Stimulated activated CD4-positive, alpha-beta T cell treated with anti-CD3 and anti-CD28 coated beads, Interleukin-1b, Interleukin-23, amount 100 ng/mL, for 1 hour (primary cell): ENCODE measurements at places on chromosomes 4 and X.

DNA sequence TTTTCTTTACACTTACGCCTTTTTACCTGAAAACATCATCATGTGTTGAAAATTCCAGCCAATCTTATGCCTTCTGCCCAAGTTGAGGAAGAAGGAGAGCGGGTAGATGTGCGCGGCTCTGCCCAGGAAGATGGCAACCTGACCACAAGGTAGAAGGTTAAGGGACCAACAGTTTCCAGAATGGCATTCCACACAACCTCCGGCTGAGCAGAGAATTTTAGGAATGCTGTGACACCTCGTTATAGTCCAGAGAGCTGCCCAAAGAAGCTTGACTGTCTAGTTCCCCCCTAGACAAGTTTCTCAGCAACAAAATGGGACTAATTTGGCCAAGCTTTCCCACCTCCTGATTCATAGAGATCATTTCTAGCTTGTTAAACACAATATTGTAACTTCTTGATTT lies 75.1 kb downstream of the CHST7 start:
- DNase-seq: no peak

GRCh38 chr4:13953083-13953482 lies 325.6 kb upstream of the BOD1L1 start:
- DNase-seq: no peak

DNA sequence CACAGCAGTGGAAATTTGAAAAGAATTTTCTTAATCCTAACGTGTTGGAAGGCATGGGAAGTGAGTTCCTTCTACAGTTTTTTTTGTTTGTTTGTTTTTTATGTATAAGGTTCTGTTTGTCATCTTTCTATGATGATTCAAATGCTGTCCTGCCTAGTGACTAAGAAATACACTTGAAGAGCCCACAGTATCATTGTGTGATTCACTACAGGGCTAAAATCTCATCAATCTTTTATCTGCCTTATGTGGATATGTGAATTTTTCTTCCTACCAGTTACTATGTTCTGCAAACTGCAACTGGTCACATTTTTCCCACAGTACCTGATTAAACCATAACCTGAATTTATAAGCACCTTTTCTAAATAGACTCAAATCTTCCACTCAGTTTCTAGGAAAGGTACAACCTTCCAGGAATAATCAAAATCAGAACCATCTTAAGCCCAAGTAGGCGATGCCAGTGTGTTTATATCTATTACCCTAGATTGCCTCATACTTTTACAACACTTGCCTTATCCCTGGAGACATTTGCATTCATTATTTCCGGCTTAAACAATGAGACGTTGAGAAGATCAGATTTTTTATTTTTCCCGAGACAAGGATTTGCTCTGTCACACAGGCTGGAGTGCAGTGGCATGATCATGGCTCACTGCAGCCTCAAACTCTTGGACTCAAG lies 214.6 kb upstream of the GALNT7 start:
- no peak for DNase-seq

- no peak for DNase-seq
Observed at GRCh38 chrX:125293850-125294780, 25.6 kb upstream of the TEX13C start.

DNA sequence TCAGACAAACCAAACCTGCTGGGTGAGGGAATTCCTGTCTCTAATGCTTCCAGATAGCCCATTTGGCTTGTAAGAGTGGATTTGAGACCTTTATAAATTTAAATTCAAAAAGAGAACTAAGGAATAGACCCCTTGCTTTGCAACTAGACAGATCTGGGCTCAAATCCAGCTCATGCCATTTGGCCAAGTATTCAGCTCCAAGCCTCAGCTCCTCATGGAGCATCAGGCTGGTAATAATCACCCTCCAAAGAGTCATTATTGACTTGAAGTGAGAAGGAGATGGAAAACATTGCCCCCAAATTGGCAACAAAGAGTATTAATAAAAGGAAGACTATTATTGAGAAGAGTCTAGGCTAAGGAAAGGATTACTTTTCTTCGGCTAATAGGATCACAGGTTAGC lies 134.7 kb downstream of the PDE5A start:
- DNase-seq: no peak

DNA sequence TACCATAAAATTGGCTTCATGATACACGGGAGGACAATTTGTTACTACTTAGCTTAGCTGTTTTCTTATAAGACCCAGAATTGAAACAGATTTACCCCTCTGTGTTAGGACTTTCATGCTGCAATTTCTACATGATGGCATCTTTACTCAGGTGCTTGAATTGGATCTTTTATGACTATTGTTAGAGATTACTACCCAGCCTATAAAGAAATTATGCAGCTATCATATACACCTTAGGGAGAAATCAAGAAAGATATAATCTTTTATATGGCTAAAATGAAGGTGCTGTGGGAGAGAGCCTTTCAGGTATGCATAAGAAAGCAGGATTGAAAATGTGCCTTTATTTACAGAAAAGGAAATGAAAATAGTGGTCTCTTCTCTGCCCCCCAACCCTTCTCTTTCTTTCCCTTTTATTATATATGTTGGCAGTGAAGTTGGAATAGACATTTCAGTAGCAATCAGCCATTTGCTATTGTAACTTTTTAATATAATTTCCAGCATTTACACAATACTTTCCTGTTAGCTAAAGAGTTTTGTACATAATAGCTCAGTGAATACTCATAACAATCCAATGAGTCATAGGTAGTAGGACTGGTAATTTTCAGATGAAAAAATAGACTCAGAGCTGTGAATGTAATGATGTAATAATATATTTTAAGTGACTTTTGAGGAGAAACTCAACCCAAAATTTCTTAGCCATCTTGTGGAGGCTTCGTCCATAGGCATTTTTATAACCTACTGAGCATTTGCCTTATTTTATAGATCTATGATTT lies 311.8 kb downstream of the ADGRL3 start:
- DNase-seq: no peak

- no peak for DNase-seq
Observed at GRCh38 chrX:150887906-150888465, 10.5 kb downstream of the CD99L2 start.

DNA sequence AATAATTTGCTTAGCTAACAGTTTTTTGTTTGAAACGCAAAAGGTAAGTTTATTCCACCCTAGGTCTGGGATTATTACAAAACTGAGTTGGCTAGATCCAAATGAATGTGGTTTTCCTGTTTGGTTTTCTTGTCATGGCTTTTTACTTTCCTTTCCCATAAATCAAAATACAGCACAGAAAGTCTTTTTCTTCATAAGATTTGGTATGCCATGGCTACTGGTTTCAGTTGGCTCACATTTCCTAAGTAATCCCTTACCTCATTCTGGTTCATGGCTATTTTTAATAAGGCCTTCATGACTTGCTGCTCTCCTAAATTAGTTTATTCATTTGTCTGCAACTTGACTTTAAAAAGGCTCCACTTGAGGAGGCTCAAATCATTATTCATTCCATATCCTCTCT lies 12.9 kb upstream of the PAK3 start:
- DNase-seq: no peak

- peak; percentile 30 for DNase-seq
Observed at GRCh38 chr4:38132107-38132673, 172.0 kb downstream of the PTTG2 start.
